Right kidney (tissue), 9 donors: ENCODE measurements at places on chromosomes 4 and X.

GRCh38 chr4:153651116-153651515 is 33.0 kb upstream of the TLR2 start:
- no peak for DNase-seq

- DNase-seq = no peak
These were observed 17.3 kb downstream of the TBC1D14 start for GRCh38 chr4:6926681-6927478.

DNA sequence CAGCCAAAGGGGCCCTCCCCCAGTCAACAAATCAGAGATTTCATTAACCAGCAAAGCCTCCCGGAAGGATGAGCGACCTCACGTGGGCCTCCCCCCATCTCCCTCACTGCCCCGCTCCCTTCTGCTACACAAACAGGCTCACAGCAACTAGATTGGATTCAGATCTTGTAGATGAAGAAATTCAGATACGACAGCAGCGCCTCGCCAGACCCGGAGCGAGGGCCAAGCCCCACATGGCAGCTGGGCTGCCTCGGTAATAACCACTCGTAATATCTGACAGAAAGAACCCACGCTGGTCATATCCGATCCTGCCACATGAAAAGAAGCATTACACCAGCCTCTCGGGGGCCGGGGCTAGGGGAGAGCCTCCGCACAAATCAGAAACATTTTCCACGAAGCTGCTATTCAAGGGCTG is 581.3 kb downstream of the BCOR start:
- DNase-seq = peak; percentile 21

DNA sequence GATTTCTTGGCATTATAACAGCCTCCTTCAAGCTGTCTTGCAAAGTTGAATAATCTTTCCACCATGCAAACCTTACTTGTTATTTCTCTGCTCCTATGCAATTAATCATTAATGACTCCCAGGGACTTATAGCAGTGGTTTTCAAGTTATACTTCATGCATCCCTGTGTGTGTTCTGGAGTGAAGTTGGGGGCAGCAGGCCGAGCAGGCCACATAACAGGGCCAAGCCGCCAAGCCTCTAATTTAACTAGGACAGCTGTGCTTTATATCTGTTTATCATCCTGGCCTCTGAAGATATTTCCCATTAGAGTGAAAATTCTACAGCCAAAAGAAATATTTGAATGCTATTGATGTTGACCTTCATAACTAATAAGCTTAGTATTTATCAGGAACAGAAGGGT is 133.5 kb upstream of the PAK3 start:
- DNase-seq = no peak
